GDM1 (cell line): ENCODE measurements at places on chromosomes 7 and 10.

GRCh38 chr7:7819442-7820247 lies 101.2 kb upstream of the RPA3 start:
- DNase-seq, result no peak

DNA sequence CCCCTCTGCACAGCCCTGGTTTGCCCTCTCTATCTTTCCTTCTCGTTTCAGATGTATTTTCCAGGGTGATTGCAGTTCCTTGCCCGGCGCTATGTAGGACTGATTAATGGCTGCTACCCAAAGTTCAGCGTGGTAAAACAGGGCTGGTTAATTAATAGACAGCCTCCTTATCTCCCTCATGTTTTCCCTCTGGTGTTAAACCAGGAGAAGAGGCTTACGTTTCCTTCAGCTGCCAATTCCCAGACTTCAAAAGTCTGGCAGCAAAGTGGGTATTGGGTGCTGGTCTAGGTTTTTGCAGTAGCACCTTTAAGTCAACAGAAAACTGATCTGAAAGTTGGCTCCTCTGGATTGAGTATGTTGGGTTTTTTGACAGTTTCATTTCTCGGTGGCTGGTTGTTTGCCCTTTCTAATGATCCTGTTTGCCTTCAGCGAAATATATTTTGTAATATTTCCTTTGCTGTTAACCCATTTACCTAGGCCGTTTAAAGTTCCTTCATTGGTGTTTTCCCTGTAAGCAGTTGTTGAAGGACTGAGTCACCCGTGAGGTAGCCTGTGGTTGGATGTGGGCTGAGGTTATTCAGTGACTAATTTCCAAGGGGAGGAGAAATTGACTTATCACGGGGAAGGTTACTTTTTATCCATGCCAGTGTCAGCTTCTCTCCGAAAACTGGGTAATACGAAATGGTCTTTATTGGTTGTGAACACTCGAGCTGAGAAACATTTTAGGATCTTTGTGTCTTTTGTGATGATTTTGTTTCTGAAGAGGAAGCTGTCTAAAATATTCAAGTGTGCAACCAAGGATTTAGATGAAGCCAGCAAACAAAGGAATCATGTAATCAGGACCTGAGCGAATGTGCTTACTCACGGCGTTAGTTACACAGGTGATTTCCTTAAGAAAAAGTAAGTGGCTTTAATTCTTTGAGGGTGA lies 257.2 kb downstream of the KIAA1217 start:
- DNase-seq, result peak; percentile 56

- DNase-seq, result no peak
These were observed 12.7 kb downstream of the FRMD4A start for GRCh38 chr10:14318007-14318406.

- DNase-seq, result peak; percentile 97
These were observed 79.0 kb upstream of the PLXNA4 start for GRCh38 chr7:132655131-132655727.

DNA sequence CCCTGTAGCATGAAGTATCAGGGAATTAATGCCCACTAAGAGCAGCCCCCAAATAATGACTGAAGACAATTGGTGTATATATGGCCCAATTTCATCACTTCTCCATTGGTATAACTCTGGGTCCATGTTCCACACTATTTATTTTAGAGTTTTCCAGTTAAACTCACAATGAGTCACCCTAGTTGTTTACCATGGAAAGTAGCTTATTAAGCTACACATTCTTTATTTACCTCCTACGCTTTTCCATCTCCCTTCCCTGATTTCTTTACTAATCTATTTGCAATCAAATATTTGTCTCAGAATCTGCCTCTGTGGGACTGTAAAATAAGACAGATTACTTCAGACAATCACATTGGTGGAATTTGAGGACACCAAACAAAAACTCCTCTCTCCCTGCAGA lies 655.6 kb downstream of the SORCS1 start:
- no peak for DNase-seq

- DNase-seq, result no peak
These were observed 6.8 kb downstream of the RSBN1L start for GRCh38 chr7:77702968-77703472.

- DNase-seq, result no peak
These were observed 652.3 kb upstream of the ANKRD30A start for GRCh38 chr10:36473122-36473521.

- DNase-seq, result no peak
These were observed 39.8 kb downstream of the FOXL3 start for GRCh38 chr7:329691-330281.

DNA sequence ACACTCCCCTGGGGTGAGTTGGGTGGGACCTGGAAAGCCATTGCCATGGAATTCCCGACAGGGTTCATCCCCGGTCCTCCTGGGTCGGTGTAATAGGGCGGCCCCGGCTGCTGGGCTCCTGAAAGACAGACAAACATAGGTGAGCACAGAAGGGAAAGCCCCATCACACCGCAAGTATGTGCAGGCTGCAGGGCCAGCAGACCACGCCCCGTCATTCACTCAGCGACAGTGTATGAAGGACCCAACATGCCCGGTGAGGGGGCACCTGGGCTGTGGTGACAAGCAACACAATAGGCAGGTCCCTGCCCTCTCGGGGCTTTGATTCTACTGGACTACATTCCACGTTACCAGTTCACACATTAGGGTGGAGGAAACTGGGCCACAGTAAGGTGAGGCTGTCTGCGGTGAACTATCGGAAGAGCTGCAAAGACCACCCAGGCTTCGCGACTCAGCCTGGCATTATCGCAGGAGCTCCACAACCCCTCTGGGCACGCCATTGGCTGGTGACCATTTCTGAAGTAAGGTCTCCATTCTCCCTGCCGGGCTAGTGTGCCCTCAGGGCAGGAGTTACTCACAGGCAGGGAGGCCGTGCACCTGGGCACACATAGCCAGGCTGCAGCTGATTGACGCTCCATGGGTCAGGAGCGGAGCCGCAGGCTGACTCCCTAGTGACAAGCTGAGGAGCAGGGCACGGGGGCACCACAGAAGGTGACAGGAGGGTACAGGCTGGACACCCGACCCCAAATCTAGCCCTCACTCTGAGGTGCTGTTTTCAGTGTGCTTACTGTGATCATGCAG lies 99.2 kb downstream of the VOPP1 start:
- DNase-seq, result no peak
